Stimulated activated CD8-positive, alpha-beta memory T cell treated with anti-CD3 and anti-CD28 coated beads, Interleukin-15, amount 100 ng/mL, for 1 hour (primary cell): ENCODE measurements at places on chromosomes 13 and 19.

- no peak for DNase-seq
Observed at GRCh38 chr13:35143123-35143522, 201.1 kb downstream of the NBEA start.

GRCh38 chr19:46357846-46358583 lies 11.1 kb downstream of the PPP5C start:
- no peak for DNase-seq

GRCh38 chr19:35963514-35963913 lies 27.3 kb downstream of the LRFN3 start:
- no peak for DNase-seq

- DNase-seq, result no peak
Observed at GRCh38 chr19:571566-571974, 826 bp upstream of the BSG start.

GRCh38 chr19:38262585-38263268 lies 1.6 kb upstream of the SPINT2 start:
- no peak for DNase-seq

- DNase-seq, result no peak
Observed at GRCh38 chr13:68535329-68535728, 1305.2 kb upstream of the PCDH9 start.
